CD4-positive, alpha-beta T cell treated with Interleukin-15 for 4 hours (primary cell): ENCODE measurements at places on chromosomes 12 and 14.

GRCh38 chr12:121565076-121565475 lies 15.7 kb downstream of the KDM2B start:
- DNase-seq: no peak

- no peak for DNase-seq
These were observed 34.9 kb downstream of the PALS1 start for GRCh38 chr14:67276131-67276530.

GRCh38 chr14:77069551-77069950 lies 28.5 kb upstream of the CIPC start:
- DNase-seq: no peak

DNA sequence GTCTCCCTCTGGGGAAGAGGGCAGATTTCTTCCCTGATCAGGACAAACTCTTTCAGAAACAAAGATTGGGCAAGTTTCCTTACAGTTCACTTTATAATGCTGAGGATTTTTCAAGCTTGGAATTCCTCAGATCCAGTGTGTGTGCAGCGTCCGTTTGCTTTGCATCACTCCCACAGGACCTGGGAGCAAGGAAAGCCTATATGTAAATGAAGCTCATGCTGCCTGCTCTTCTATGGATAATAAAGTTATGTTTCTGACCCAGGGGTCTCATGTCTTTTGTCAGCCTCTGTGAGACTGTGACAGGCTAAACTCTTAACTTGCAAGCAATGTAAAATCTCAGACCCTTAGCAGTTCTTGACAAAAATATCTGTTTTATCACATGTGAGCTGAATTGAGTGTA lies 41.6 kb downstream of the TRHDE start:
- DNase-seq: no peak

DNA sequence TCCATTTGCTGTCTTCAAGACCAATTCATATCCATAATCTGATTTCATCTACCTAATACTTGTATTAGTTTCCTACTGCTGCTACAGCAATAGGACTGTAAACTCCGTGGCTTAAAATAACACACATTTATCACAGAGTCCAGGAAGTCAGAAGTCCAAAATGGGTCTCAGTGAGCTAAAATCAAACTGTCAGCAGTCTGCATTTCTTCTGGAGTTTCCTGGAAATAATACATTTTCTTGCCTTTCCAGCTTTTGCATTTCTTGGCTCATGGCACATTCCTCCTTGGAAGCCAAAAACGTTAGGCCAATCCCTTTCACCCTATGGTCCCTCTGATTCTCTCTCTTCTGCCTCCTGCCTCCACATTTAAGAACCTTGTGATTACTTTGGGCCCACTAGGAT lies 239.8 kb downstream of the PRKD1 start:
- DNase-seq: no peak

DNA sequence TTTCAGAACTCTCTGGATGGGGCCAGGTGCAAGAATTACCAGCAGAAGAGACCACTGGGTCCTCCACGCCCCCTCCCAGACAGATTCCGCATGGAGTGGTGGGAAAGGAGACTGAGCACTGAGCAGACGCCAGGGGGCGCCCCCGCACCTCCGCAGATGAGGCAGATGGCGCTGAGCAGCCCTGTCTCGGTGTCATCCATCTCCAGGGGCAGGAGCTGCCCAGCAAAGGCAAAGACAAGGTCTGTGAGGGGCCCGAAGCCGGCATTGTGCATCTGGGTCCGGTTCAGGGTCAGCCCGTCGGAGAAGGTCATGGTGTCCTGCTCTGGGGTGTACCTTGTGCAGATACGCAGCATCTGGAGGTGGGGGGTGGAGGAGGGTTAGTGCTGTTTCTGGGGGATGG lies 6.3 kb upstream of the ITGB7 start:
- peak; percentile 83 for DNase-seq

DNA sequence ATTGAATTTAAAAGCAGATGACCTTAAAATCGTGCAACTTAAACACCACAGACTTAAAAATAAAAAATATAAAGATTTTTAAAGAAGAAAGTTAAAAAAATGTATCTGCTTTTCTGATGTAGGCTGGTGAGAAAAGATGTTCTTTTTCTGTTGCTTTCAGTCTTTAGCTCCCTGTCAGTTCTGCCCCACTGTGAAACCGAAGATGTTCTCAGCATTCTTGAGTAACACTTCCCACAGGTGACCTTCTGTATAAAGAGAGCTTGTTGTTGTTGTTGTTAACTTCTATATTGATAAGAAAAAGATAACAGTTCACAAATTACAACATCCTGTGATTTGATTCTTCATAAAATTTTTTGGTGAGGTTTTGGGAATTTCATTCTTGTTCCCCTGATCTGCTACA lies 377.9 kb upstream of the RGS6 start:
- peak; percentile 34 for DNase-seq

DNA sequence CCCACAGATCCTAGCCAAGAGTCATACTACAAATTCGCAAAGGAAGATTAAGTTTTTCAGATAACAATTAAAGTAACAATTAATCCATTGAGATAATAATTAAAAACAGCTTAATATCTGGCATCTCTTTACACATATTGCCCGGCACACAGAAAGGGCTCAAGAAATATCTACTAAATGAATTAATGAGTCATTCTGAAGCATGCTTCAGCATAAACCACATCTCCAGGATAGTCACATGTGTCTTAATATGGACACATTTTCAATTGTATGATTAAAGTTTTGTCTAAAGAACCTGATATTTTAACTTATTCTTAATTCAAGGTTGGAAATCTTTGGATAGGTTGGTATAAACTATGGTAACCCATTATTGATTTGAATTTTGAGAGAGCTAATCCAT lies 9.6 kb downstream of the ITPR2 start:
- DNase-seq: no peak

DNA sequence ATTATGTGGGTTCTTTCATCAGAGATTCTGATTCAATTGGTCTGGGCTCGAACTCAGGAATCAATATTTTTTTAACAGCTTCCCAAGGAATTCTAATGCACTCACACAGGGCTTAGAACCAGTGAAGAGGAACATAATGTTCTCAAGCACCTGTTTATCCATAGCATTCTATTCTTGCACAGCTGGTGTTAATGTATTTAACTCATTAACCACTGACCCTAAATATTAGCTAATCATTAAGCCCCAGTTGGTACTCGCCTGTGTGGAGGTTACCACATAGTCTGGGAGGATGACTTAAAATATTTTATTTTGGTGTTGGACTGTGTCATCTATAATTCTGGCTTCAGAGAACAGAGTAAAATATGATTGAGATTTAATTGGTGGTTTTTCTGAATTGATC lies 45.3 kb downstream of the LRP6 start:
- DNase-seq: no peak

DNA sequence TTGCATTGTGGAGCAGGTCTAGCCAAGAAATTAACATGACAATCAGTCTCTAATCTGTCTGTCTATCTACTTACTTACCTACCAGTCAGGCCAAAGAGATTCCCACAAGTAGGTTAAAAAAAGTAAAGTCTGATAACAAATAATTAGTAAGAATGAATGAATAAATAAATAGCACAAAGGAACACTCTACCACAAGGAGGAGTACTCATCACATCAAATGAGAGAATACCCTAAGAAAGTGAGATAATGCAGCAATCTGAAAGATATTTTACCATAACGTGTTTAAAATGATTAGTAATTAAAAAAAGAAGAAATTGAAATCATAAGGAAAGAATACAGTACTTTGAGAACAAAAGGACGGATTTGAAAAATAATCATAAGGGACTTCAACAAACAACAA lies 187.2 kb downstream of the SYNE2 start:
- no peak for DNase-seq

GRCh38 chr12:52673217-52673616 lies 7.0 kb downstream of the KRT1 start:
- no peak for DNase-seq

- no peak for DNase-seq
These were observed 6.7 kb upstream of the MLEC start for GRCh38 chr12:120680165-120680738.

DNA sequence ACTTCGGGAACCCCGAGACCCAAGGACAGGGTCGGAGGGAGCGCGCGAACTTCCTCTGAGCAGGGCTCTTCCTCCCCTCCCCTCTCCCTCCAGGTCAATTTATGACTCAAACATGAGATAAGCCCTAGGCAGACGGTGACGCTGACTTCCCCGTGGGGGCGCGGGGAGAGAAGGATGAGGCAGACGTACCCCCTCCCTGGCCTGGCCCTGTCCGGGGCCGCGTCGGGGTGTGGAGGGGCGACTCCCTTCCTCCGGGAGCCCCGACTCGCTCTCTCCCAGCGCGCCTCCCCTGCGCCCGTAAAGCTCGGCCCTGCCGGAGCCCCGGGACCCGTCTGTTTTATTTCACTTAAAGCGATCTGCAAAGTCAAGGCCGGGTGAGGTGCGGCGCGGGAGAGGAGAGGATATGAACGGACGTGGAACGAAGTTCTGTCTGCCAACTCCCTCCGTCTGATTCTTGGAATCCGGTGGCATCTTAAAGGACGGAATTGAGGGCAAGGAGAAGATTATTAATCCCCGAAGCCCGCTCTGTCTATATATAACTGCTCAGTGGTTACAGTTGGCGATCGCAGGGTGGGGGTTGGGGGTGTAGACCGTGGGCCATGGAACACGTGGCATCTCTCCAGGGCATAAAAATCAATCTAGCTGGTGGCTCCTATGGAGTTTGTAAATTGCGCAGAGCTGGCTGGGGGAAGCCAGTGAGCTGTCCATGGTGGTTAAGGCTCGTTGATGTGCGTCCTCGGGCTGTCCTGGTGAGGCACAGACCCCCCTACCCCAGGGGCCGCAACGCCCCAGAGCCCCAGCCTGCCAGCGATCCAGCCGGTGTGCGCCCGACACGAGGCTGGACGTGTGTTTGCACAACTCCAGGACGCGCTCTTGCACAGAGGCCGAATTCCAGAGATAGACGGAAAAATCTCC lies 2.9 kb upstream of the PTHLH start:
- DNase-seq: no peak

GRCh38 chr12:5690240-5690639 lies 254.8 kb downstream of the ANO2 start:
- no peak for DNase-seq

DNA sequence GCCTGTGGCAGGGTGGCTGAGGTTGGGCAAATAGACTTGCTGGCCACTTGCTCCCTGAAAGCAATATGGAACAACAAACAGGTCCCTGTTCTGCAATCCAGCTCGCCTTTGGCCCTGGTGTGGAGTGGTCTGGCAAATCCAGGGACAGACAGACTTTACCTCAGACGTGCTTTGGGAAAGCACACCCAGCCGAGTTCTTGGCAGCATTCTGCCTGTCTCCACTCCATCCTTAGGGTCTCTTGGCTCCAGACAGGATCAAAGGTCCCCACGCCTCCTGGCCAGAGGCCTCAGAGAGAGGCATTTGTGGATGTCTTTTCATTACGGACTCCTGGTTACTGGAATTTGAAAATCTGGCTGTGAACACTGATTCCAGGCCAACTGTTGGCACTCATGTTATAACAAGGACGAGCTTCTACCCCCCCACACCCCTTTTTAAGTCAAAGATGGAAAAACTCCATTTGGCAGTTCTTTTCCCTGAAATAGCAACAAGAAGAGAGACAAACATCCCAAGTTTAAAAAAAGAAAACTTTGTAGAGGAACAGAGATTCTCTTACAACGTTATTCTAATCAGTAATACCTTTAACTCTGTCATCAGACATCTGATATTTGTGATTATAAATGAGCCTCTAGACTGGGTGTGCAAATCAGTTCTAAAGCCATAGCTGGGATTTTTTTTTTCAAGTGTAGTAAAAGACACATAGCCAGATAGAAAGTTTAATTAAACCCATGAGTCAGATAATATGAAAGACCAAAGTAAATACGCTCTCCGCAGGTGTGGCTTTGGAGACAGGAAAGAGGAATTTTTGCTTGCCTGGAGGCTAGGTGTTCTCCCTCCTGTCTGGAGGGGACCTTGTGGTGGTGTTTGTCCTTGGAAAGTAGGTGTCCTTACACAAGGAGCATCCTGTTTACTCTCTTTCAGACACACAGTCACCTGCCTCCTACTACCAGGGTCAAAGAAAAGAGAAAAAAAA lies 60.7 kb downstream of the GALNT8 start:
- no peak for DNase-seq

GRCh38 chr12:111448266-111448830 lies 42.6 kb downstream of the SH2B3 start:
- no peak for DNase-seq

- DNase-seq: no peak
These were observed 34.9 kb upstream of the ZNF740 start for GRCh38 chr12:53145383-53146260.

DNA sequence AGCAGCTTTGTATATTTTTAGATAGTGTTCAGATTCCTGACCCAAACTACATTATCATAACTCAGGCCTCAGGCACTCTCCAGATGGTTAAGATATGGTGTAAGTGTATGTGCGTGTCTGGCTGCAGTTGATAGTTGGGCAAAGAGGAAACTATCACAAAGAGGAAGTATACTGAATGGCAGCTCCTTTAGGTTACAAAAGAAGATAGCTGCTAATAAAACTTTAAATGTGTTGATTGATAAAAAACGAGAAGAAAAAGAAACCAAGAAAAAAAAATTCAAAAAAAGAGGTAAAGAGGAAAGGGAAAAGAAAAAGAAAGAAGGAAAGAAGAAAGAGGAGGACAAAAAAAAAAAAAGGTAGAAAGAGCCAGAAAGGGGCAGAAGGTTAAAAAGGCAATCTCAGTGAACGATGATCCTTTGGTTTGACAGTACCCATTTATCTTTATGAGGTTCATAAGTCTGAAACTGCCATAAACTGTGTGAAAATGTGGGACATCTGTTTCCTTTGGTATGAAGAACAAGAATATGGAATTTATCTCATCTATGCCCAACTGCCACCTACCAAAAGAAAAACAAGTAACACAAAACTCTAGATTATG lies 42.2 kb downstream of the TAOK3 start:
- no peak for DNase-seq

GRCh38 chr12:29152981-29153630 lies 4.0 kb downstream of the FAR2 start:
- DNase-seq: no peak

DNA sequence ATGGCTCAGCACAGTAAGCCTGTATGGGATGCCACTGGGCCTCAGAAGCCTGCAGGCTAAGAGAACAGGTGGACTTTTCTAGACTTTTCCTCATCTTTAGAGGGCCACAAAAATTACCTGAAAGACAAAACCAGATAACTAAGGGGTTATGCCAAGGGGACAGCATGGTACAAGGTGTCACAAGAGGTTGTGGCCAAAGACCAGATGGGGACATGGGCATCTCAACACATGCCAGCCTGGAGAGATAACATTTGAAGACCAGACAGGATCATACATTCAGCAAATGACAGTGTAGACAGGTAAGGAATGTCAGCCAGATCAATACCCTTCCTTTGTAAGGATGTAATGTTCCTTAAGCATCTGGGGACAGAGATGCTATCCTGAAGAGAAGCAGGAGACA lies 8.9 kb upstream of the CRY1 start:
- DNase-seq: no peak
